ENCODE measurements at places on chromosomes 1 and 21. TPM values are rescaled to one million over a fixed set of nuclear protein-coding genes. Genes with fewer than 3 reads are reported as not detected.

DNA sequence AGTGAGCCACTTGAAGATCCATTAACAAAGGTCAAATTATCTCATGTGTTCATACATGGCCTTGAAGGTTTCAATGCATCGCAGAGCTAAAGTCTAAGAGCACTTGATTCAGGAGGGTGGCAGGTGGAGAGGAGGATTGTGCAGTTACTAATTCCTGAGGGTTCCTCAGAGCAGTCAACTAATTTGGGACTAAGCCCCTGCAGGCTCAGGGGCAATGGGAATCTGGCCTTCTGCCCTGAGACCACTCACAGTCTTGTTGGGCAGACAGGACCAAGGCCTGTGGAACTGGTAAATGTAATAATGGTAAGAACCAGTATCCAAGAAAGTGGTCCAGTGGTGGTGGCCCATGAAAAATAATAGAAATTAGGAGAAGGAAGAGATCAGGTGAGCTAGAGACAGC lies 127.4 kb upstream of the HMGB4 start:
- no peak for DNase-seq

DNA sequence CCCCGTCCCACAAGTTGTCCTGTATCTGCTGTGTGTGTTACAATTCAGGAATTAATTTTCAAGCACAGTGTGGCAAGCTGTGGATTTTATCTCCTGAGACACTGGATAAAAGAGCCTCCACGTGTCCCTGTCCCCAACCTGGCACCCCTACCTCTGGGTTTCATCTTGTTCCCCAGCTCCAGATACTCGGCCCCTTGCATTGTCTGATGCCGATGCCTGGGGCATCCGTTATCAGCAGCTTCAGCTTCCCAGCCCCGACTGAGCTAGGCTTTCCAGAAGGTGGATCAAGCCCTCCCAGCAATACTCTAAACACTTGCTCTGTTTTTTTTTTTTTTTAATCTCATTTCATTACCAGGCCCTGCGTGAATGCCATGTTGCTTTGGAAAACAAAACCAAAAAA lies 159.4 kb downstream of the PLXNA2 start:
- DNase-seq = no peak

- no peak for DNase-seq
These were observed 272.6 kb downstream of the LRRC40 start for GRCh38 chr1:69932760-69933159.

DNA sequence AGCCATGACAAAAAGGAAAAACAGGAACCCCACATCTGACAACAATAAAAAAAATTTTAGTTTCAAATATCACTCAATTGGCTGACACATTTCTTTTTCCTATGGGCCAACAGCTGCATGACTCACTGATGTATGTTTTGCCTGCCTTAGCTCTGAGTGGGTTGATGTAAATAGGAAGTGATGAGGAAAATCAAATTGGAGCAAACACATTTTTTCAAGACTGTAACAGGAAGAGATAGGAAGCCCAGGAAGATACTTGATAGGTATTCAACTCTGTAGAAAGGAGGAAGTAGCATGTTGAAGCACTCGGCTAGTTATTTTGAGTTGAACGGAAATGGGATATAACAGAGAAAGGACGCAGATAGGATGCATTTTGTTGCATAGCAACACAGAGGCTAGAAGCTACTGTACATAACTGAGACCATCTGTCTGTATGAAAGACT lies 168.0 kb upstream of the NR5A2 start:
- DNase-seq = peak; percentile 80

DNA sequence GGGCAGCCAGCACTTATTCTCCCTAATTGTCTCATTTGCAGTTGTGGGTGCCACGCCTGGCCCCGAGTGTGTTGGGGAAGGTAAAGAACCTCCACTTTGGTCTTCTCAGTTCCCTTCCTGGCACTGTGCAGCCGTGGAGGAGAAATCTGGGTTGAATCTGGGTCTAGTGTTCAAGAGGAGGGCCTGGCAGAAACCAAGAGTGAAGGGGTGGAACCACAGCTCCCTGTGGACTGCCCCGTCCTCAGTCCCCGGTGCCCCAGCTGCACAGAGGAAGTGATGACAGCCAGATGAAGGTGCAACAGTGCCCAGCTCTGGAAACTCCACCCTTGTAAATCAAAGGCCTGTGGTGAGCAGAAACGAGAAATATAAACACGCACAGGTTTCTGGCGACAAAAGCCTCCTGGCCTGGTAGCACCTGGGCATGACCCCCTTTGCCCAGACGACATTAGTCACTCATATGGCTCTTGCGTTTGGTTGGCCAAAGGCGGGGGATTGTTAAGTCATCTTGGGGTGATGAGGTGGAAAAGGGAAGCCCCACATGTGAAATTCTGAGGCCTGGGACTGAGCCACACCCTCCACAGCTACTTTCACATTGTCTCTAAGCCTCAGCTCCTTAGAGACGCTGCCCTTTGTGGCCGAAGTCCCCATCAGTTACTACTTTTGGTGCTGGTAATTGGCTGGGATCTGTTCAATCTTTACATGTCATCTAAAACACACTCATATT lies 4.2 kb upstream of the ECE1 start:
- DNase-seq = no peak

Gene MAST2
- polyA plus RNA-seq = 41.0 TPM

Gene HMGN1
- 155 TPM for polyA plus RNA-seq

Data from IMR-90 (cell line).